Vagina (tissue), 2 donors: ENCODE measurements at places on chromosomes 5 and 9. TPM values are rescaled to one million over a fixed set of nuclear protein-coding genes. Genes with fewer than 3 reads are reported as not detected.

PCDHGB5 gene
- 15.0 TPM for total RNA-seq

FOXD4L6 gene
- not detected for total RNA-seq

FOXD4L4 gene
- total RNA-seq, result not detected

CENPK gene
- 3.4 TPM for total RNA-seq

EIF4E1B gene
- total RNA-seq, result not detected

- DNase-seq, result no peak
These were observed 26.2 kb downstream of the UHRF2 start for GRCh38 chr9:6439051-6439703.

GRCh38 chr5:181199881-181200638 is 4.9 kb downstream of the TRIM7 start:
- DNase-seq, result no peak

DNA sequence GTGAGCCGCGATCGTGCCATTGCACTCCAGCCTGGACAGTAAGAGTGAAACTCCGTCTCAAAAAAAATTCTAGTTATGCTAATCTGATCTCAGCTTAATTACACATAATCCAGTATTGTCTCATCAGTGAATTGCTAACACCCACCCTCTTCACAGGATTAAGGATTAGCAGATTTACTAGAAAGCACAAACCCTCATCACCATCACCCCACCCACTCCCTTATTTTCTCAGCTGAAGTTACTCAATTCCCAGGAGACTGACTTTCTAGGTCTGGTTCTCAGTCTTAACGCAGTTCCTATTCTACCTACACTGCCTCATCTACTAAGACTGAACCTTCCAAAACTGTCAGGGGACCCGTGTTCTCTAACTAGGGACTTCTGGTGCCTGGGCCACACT is 9.0 kb downstream of the TOR1B start:
- no peak for DNase-seq

DNA sequence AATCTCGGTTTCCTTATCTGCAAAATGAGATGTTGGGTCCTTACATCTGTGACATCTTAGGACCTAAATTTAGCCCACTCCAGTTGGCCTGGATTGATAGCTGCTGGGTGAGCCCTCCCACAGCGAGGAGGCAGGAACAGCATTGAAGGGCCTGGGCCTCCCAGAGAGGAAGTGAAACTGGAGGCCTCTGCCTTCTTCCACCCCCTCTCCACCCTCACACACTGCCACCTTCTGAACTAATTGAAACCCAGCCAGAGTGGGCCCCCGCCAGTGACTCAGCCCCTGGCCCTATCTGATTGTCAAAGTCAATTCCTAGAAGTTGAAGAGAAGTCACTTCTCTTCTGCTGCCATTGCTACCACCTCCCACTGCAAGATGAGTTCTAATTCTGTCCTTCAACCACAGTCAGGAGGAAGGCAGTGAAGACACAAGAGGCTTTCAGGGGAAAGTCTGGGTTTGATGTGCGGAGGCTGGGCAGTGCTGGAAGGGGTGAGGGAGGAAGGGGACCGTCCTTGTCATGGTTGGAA is 55.2 kb upstream of the NEK6 start:
- no peak for DNase-seq

GRCh38 chr5:10056228-10056760 is 193.4 kb downstream of the ATPSCKMT start:
- DNase-seq, result peak; percentile 70

- DNase-seq, result no peak
These were observed 19.7 kb downstream of the MAST4 start for GRCh38 chr5:66615894-66616293.

DNA sequence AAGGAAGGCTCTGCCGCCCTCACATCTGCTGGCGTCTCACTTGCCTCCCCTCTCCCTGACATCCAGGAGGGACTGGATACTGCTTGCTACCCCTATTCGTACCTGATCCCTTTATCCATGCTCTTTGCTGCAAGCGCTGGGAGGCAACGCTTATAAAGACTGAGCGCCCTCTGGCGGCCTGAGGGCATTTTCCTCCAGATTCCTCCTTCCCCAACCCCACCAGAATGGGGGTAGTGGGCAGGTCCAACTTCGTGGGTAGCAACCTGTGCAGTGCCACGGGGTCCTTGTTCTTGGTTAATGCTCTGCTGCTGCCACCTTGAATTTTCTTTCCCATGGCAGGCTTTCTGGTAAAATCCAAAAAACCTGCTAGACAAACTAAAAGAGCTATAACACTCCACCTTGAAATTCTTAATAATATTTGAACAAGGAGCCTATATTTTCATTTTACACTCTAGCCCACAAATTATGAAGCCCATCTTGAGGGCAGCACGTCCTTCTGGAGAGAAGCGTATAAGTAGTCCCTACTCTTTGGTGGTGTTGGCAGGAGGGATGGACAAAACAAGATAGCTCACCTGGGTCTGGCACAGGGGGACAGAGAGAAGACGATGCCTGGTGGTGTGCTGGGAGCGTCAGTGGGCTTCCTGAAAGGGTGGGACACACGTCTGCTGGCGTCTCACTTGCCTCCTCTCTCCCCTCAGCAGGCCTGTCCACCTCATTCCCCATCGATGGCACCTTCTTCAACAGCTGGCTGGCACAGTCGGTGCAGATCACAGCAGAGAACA is 52.5 kb downstream of the JADE2 start:
- no peak for DNase-seq

DNA sequence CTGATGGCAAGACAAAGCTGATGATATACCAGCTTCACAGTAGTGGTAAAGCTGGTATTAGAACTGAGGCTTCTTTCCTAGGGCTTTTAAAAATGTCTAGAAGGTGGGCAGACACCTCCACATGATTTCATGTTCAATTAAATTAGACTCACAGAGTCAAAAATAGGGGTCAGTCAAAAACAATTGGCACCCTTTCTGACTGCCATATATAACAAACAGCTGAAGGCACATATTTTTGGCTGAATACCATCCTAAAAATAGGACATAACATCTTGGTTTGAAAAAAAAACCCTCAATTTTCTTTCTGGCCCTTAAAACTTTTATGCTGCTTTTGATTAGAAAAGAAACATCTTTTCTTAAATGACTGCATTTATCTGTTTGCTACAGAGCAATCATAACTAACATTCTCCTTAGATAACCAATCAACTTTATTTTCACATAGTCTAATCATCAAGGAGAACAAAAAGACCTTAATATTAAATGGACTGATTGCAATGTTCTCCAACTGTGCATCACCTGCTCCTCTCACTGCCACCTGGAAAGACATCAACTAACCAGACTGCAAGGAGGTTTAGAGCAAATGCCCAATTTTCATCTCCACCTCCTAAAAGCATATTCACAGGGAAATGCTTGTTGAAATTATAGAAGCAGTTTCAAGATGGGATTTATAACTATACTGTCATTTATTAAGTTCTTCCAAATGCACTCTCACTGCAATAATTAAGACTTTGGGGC is 3.2 kb downstream of the SGTB start:
- no peak for DNase-seq

DNA sequence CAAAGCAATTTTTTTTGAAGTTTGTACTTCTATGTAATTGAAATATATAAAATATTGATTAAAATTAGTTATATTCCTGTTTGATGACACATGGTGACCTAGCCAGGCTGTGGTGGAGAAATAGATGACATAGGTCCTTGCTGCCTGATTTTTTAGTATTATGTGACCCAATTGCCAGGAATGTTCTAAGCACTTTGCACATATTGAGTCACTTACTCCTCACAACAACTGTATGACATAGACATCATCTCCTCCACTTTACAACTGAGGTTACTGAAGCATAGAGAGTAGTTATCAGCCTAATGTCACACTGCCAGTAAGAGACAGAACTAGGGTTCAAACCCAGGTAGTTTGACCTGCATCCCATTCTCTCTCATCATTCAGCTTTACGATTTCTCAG is 26.2 kb upstream of the SNX18 start:
- no peak for DNase-seq

- DNase-seq, result no peak
These were observed 23.6 kb downstream of the PCDHGC5 start for GRCh38 chr5:141512390-141512910.

DNA sequence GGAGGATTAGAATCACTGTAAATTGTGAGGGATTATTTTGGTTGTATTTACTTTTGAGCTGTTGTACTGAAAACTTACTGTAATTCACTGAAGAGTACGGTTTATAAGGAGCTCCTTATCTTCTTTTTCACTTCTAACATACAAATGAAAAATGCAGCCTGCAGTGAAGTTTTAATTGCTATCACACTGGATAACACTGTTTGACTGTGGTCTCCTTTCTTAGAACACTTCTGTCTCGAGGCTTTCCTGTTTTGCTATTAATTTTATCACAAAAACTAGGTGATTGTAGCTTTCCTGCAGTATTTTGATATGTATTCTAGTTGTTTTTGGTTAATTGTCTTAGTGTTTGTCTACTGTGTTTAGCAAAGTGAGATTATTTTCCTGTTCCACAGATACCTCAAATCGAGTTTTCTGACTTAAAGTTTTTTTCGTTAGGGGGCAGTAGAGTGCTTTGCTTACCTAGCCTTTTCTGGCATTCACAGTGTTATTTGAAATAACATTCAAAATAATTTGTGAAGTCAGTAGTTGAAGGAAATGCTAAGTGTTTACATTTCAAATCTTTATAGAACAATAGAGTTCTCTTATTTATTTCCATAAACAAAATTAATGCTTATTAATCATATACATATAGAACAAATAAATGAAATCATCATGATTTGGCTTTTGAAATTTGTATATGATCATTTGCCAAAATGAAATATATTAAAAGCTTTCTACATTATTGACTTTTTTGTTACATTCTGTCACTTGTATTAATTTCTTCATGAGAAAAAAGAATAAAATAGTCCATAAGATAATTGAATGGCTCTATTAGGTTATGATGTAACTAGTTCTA is 52.9 kb downstream of the COMMD10 start:
- no peak for DNase-seq

GRCh38 chr9:100020121-100020795 is 78.5 kb downstream of the ERP44 start:
- no peak for DNase-seq

DNA sequence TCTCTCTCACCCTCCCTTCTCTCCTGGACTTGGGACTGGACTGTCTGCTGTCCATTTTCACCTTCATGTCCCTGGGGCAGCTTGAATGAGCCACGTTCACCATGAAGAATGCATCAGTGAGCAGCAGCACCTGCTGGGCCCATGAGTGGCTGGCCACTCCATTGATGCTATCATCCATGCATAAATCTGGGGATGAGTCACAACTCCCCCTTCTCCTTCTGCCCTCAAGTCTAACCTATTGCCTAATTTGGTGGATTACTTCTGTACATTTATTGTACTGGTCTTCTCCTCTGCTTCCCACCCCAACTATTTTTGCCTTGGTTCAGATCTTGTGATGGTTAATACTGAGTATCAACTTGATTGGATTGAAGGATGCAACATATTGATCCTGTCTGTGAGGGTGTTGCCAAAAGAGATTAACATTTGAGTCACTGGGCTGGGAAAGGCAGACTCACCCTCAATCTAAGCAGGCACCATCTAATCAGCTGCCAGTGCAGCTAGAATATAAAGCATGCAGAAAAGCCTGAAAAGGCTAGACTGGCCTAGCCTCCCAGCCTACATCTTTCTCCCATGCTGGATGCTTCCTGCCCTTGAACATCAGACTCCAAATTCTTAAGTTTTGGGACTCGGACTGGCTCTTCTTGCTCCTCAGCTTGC is 46.7 kb downstream of the GDNF start:
- no peak for DNase-seq

- DNase-seq, result no peak
These were observed 79.0 kb downstream of the C5orf15 start for GRCh38 chr5:133889271-133889905.

- DNase-seq, result no peak
These were observed 103.5 kb downstream of the ANGPTL2 start for GRCh38 chr9:127018935-127019334.

DNA sequence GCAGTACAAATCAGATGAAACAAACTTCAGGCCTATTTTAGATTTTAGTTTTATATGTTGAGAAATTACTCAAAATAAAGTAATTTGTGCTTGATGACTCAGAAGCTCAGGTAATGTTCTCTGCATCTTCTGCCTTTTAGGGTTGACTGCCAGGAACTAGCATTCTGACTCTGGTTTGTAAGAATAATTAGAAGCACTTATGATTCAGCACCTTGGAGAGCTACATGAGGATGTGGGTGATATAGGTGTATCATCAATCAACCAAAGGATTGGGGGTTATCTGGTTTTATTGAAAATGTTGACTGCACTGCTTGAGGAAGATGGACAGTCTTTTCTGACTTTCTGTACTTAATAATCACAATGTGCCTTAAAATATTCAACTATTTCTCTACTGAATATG is 118.7 kb upstream of the SGCD start:
- DNase-seq, result no peak

DNA sequence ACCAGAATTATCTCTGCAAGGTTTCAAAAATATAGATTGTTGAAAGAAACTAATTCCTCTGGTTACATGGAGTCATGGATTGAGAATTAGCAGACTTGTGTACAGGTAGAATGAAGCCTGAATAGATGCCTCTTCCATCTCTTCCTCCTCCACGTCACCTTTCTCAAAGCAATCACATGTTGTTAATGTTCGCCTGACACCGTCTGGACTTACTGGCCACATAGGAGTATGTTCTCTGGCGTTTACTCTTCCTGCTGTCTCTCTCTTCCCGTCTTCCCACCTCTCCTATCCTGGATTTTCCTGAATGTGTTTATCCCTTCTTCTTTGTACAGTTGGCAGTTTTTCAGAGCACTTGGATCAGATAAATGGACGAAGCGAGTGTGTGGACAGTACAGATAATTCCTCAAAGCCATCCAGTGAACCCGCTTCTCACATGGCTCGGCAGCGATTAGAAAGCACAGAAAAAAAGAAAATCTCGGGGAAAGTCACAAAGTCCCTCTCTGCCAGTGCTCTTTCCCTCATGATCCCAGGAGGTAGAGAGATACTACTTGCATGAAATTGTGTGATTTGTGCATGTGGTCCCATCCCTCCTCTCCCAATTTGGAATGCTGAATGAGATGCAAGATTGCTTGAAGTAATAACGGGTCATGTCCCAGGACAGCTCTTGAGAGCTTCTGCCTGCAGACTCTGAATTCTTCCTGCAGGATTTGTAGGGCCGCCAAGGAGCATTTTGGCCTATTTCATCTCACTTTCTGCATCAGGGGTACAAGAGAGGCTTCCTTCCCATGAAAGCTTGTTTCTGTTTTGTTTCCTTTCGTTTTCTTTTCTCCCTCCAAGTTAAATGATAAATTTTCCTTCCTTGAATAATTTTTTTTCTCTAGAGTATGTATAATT is 47.3 kb downstream of the CD180 start:
- DNase-seq, result no peak

DNA sequence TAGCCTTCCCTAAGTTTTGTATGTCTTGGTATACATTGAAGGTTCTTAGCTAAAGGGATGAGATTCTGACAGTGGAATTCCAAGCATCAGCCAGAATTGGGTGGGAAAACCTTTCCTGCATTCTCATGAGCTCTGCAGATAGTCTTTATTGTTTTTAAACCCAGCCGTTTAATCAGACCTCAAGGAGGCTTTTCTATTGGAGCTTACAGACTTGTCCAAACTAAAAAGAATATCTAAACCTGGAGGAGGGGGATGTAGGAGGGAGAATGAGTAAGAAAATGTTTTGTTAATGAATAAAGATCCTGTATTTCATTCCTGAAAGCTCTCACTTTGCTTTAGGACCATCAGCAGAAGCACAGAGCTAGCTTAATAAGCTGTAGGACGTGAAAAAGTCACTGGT is 41.7 kb downstream of the EBF1 start:
- no peak for DNase-seq

GRCh38 chr9:121154782-121155181 is 46.9 kb downstream of the RAB14 start:
- DNase-seq, result no peak
